SK-N-DZ (cell line): ENCODE measurements at places on chromosomes 1 and 21.

GRCh38 chr1:10791105-10791951 is 5.1 kb downstream of the CASZ1 start:
- DNase-seq: no peak

DNA sequence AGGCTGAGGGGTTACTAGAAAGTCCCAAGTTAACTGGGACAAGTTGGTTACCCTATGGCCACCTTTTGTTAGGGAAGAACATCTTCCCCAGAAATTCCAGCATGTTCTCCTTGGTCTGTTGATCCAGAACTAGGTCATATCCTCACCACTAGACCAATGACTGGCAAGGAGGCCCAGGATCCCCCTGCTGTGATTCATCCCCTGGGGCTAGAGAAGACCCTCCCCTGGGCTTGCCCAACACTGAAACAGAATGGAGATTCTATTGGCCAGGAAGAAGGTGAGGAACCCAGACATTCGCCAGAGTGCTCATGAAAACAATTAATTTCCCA is 90.1 kb upstream of the SIM2 start:
- DNase-seq: no peak

DNA sequence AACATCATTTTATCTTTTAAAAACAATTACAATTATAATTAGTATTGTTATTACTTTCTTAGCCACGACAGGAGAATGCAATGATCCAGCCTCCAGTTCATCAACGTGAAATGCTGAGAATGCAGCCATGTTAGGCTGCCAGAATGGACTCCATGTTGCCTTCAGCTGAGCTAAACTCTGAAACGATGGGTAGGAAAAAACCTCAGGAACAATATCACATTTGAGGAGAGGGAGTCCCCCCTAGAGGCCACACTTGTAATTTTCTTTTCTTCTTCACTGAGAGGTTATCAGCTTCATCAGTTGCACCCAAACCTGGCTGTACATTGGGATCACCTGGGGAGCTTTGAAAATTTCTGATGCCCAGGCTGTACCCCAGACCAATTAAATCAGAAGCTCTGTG is 34.6 kb upstream of the DNAH14 start:
- peak; percentile 6 for DNase-seq

- DNase-seq: no peak
Observed at GRCh38 chr21:31115249-31115648, 77.0 kb upstream of the KRTAP19-8 start.

- no peak for DNase-seq
Observed at GRCh38 chr1:111802984-111803383, 47.3 kb downstream of the DDX20 start.

GRCh38 chr1:49106445-49106844 is 329.8 kb upstream of the BEND5 start:
- no peak for DNase-seq

- DNase-seq: no peak
Observed at GRCh38 chr1:110266834-110267233, 56.7 kb downstream of the KCNC4 start.

GRCh38 chr1:69710484-69711189 is 142.9 kb downstream of the LRRC7 start:
- DNase-seq: no peak

DNA sequence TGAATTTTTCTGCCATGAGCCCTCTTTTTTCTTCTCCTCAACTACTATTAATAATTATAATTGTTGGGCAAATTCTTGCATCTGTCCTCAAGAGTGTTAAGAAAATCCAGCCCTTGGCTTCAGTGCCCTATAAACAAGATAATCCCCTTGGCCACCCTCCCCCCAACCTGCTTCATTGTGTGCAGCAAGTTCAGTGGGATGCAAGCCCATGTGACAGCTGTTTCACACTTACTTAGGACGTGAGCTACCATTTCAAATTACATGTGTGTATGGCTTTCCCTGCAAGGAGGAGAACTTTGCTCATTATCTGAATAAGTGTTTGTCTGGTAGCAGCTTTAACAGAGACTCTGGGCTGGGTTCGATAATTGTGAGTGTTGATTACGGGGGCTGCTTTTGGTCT is 276.2 kb downstream of the CACNA1E start:
- DNase-seq: no peak

GRCh38 chr1:209733409-209734192 is 22.3 kb upstream of the TRAF3IP3 start:
- no peak for DNase-seq

- peak; percentile 16 for DNase-seq
Observed at GRCh38 chr1:53470155-53470554, 11.0 kb downstream of the DMRTB1 start.
